T follicular helper cell (primary cell): ENCODE measurements at places on chromosomes 3 and 15.

DNA sequence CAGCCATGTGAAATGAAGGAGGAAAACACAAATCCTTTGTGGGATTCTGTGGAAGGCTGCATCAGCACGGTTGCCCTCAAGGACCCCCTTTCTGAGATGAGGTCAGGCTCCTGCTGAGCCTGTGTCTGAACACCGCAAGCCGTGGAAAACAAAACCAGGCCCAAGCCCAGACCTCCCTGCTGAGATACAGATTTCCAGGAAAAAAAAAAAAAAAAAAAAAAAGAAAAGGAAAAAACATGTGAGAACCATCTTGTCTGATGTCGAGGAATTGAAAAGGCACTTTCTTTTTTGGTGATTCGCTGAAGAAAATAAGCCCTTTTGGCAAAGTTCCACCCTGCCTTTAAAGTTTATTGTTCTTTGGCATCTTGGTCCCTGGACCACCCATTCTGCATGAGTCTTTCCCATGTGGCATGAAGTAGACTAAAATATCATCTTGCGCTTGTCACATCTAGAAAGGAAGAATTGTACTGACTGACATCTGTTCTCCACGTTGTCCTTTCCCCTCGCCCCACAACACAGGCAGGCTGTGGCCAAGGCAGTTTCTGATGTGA, 117.6 kb downstream of the CHST2 start:
- DNase-seq = no peak

GRCh38 chr3:52827866-52828376, 2.6 kb downstream of the ITIH4 start:
- DNase-seq = no peak

GRCh38 chr3:98359250-98359649, 5.6 kb downstream of the OR5K4 start:
- no peak for DNase-seq

- DNase-seq = no peak
These were observed 16.9 kb downstream of the TGFBR2 start for GRCh38 chr3:30623351-30623750.

- DNase-seq = no peak
These were observed 95.7 kb downstream of the OXSM start for GRCh38 chr3:25885544-25885943.

DNA sequence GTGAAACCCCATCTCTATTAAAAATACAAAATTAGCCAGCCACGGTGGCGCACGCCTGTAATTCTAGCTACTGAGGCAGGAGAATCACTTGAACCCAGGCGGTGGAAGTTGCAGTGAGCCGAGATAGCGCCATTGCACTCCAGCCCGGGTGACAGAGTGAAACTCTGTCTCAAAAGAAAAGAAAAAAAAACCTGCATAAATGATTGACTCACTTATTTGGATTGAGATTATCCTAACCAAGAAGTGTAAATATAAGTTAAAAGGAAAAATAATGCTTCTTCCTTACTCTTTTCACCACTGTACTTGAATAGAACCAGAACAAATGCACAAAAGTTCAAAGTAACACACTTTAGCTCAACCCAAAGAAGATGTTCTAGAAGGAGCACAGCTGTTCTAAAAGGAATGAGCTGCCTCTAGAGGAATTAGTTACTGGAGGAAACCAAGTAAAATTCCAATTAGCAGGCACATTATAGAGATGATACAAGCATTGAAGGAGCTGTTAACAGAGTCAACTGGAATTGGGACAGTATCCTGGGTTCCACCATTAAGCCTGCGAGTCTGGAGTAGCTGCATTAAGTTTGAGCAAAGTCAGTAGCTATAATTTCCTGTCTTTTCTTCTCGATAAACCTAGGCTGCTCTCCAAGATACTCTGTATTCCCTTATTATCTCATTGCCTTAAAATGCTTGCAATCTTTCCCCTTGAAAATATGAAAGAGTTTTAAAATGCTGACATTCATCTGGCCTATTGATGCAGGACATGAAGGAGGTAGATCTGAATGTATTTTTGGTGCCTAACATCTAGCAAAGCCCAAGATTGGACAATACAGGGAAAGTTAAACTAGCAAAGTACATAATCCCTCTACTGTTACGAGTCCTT, 9.5 kb downstream of the MTHFS start:
- DNase-seq = no peak

GRCh38 chr3:19229086-19229485, 80.8 kb downstream of the KCNH8 start:
- no peak for DNase-seq

- DNase-seq = no peak
These were observed 293.4 kb upstream of the TBC1D5 start for GRCh38 chr3:18035641-18036449.

- no peak for DNase-seq
These were observed 9.3 kb downstream of the EIF2B5 start for GRCh38 chr3:184144505-184144904.

- DNase-seq = no peak
These were observed 186.4 kb downstream of the ADAMTS9 start for GRCh38 chr3:64501298-64501906.

DNA sequence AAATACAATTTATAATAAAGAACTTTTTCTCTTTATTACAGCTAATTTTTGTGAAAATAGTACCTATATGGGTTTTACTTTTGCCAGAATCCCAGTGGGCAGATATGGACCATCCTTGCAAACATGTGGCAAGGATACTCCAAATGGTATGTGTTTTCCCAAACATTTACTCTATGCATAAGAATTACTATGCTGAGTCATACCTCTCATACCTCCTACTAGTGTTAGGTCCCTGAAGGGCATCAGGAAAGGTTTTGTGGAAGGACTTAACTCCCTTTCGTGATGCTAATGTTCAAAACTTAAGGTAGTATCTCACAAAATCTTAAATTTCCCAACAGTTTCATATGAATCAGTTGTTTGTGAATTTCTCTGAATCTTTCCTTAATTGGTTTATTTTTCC, 21.3 kb downstream of the ADGRG7 start:
- DNase-seq = no peak

- DNase-seq = no peak
These were observed 1042.7 kb downstream of the PLOD2 start for GRCh38 chr3:145118303-145118702.

DNA sequence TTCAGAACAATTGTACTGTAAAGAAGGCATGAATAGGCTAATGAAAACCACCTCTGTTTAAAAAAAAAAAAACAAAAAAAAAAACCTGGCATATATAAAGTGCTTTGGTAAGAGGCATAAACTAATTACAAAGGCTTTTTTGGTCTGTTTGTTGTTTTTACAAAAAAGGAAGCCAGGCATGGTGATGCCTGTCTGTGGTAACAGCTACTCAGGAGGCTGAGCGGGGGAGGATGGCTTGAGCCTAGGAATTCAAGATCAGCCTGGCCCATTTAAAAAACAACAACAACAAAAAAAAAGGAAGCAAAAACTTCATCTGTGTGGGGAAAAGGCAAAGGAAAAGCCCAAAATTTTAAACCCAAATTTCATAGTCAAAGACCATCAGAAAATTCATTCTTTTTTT, 47.0 kb downstream of the OSBPL10 start:
- no peak for DNase-seq

DNA sequence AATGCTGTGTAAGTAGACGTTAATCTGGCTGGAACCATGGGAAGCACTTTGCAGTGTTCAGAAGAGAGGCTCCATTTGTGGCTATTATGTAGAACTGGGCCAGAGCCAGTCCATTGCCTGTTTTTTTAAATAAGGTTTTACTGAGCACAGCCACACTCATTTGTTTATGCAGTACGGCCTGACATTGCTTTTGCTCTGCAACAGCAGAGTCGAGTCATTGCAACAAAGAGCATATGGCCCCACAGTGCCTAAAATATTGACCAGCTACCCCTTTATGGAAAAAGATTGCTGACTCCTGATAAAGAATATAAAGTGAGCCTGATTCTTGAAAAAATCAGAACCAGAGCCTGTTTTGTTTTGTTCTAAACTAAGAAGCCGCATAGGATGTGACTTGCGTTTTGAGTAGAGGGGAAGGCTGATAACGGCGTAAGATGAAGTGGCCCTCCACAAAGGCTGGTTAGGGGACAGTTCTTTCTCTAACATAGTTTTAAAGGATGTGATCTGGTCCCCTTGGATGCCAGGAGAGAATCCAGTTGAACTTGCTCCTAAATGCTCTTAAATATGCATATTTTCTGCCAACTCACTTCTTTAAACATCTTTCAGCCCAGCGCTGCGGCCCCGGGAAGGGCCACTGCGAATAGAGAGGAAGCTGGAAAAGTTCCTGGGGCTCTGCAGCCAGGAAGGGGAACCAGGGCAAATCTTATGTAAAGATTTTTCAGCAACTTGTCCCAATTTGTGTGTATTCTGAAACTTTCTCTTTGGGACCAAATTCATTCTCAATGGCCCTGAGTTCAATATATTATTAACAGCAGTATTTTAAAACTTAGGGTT, 64.5 kb downstream of the GLDN start:
- no peak for DNase-seq

DNA sequence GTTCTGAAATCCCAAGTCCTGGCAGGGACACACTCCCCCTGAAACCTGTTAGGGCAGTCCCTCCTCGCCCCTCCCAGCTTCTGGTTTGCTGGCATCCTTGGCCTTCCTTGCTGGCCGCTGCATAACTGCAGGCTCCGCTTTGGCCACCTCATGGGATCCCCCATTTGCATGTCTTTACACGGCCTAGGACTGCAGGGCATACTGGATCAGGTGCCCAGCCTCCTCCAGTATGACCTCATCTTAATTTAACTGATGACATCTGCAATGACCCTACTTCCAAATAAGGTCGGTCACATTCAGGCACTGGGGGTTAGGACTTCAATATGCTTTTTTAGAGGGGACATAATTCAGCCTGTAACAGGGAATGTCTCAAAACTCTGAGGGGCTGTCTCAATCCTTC, 173.3 kb downstream of the RAB11A start:
- DNase-seq = no peak

- DNase-seq = no peak
These were observed 60.5 kb downstream of the RAB7A start for GRCh38 chr3:128786434-128787020.

- no peak for DNase-seq
These were observed 67.3 kb downstream of the HMCES start for GRCh38 chr3:129345971-129346370.

- no peak for DNase-seq
These were observed 126.4 kb downstream of the GREM1 start for GRCh38 chr15:32844118-32844711.

DNA sequence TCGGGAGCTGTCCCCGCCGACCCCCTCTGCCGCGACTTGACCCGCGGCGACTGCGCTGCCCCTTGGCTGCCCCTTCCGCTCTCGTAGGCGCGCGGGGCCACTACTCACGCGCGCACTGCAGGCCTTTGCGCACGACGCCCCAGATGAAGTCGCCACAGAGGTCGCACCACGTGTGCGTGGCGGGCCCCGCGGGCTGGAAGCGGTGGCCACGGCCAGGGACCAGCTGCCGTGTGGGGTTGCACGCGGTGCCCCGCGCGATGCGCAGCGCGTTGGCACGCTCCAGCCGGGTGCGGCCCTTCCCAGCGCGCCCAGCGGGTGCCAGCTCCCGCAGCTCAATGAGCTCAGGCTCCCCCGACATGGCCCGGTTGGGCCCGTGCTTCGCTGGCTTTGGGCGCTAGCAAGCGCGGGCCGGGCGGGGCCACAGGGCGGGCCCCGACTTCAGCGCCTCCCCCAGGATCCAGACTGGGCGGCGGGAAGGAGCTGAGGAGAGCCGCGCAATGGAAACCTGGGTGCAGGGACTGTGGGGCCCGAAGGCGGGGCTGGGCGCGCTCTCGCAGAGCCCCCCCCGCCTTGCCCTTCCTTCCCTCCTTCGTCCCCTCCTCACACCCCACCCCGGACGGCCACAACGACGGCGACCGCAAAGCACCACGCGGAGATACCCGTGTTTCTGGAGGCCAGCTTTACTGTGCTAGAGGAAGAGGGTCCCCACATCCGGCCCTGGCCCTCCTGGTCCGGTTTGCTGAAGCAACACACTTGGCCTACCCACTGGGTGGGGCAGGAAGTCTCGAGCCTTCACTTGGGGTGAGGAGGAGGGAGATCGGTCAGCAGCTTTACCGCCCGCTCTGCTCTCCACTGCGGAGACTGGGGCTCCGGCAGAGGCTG, at the start of gene RASSF1:
Gene RASSF1 (minus strand): TSS at position 389 of the 882 bp plus-strand sequence. CDS start 31 bp downstream, at position 358.
- DNase-seq = peak; percentile 40

GRCh38 chr3:34013818-34014570, 215.6 kb downstream of the PDCD6IP start:
- DNase-seq = no peak

DNA sequence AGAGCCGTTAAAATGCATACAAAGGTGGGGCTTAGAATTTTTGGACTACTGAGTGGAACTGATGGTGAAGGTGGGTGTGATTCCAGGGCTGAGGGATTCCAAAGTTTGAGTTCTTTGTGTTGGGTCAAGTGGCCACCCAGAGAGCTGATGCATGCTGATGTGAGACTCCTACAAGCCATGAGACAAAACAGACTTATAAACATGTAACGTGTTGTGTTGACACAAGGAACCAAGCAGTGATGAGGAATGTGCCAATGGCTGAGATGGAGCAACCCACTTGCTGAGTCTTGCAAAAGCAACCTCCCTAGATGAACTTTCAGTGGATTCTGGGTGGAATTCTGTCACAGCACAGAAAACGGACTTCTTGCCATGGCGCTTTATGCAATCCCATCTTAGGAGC, 289.0 kb downstream of the TLE3 start:
- DNase-seq = no peak

- no peak for DNase-seq
These were observed 7.2 kb downstream of the CD276 start for GRCh38 chr15:73691396-73691795.

GRCh38 chr3:3405131-3405530, 225.6 kb upstream of the CRBN start:
- no peak for DNase-seq

DNA sequence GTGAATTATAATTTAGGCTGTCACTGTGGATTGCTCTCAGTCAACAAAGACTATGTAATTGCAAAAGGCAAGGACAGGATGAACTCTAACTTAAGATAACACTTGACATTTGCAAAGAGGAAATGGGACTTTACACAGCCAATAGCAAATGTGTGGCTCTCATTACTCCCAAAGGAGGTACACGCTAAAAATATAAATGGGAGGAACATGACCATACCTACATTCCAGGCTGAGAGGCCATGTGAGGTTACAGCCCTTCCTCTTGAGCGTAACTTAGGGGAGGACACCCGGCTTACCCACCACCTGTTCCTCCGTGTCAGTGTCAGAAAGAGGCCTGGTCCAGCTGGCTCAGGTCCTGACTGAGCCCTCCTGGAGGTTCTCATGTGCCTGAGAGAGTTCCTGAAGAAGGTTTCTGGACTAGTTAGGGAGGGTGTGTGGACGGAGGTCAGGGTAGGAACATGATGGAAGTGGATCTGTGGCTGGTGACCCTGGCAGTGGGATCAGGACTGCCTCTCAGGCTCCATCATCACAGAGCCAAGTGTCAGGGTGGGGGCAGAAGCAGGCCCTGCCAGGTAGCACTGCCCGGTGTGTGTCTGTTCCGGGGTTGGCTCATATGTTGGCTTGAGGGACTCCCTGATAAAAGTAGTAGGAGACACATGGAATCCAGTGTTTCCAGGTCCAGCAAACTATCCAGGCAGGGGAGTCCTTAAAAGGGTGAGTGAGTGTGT, 7.9 kb downstream of the POPDC2 start:
- no peak for DNase-seq

GRCh38 chr3:143604402-143605185, 243.7 kb downstream of the SLC9A9 start:
- no peak for DNase-seq
